Tibial artery (tissue), 4 donors: ENCODE measurements at places on chromosomes 12 and 14.

GRCh38 chr12:46453428-46453827 is 80.9 kb upstream of the SLC38A2 start:
- DNase-seq = no peak

DNA sequence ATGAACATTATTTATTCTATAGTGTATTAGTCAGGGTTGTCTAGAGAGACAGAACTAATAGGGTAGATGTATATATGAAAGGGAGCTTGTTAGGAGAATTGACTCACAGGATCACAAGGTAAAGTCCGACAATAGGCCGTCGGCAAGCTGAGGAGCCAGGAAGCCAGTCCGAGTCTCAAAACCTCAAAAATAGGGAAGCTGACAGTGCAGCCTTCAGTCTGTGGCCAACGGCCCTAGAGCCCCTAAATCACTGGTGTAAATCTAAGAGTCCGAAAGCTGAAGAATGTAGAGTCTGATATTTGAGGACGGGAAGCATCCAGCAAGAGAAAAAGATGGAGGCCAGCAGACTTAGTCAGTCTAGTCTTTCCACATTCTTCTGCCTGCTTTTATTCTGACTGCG is 912.2 kb downstream of the FLRT2 start:
- DNase-seq = no peak

- no peak for DNase-seq
These were observed 41.4 kb downstream of the TPCN1 start for GRCh38 chr12:113262710-113263109.

DNA sequence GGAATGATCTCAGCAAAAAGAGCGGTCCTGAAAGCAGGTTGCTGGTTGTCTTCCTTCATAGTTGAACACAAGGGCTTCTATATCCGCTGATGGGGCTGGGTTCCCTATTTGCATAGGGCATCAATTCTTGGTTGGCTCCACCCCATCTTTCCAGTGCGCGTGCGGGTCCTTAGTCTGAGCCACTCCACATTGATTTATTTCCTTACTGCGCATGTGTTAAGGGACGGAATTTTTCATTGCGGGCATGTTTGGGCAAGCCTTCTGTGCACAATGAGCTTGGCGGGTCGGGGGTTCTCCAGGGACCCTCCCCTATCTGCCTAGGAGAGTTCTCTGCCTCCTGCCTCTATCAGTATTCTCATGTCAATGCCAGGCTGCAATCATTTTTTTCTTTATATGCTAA is 21.2 kb upstream of the DLGAP5 start:
- no peak for DNase-seq

GRCh38 chr12:26120561-26121274 is 4.1 kb downstream of the BHLHE41 start:
- DNase-seq = no peak

DNA sequence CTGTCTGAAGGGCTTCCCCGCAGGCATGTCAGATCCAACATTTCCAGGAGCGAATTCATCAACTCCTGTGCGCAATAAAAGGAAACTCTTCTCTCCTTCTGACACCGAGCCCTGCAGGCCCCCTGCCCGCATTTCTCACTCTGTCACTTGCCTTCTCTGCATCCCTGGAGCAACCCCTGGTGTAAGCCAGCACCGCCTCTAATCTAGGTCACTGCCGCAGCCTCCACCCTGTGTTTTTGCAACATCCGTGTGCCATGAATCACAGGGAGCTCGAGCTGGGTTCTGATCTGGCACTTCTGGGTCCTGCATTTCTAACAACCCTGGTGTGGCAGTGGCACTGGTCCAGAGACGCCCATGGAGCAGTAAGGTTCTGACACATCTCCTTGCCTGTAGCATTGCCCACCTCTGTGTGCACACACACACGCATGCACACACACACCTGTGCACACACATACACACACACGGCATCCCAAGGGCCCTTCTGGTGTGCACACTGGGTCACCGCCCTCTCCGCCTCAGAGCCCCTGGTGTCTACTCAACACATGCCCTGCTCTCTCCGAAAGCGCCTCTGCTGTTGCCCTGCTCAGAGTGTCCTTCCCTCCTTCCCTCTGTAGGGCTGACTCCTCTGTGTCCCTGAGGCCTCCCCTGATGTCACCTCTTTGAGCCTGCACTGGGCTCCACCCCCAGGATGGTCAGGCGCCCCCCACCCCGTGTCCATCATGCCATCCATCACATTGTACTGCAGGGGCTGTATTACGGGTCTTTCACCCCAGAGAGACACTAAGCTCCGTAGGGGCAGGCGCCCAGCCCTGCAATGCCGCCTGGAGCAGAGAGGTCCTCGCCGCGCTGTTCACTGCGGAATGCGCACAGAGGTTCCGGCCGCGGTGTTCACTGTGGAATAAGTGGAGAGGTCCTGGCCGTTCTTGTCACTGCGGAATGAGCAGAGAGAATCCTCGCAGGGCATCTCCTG is 111.4 kb upstream of the SFSWAP start:
- no peak for DNase-seq

DNA sequence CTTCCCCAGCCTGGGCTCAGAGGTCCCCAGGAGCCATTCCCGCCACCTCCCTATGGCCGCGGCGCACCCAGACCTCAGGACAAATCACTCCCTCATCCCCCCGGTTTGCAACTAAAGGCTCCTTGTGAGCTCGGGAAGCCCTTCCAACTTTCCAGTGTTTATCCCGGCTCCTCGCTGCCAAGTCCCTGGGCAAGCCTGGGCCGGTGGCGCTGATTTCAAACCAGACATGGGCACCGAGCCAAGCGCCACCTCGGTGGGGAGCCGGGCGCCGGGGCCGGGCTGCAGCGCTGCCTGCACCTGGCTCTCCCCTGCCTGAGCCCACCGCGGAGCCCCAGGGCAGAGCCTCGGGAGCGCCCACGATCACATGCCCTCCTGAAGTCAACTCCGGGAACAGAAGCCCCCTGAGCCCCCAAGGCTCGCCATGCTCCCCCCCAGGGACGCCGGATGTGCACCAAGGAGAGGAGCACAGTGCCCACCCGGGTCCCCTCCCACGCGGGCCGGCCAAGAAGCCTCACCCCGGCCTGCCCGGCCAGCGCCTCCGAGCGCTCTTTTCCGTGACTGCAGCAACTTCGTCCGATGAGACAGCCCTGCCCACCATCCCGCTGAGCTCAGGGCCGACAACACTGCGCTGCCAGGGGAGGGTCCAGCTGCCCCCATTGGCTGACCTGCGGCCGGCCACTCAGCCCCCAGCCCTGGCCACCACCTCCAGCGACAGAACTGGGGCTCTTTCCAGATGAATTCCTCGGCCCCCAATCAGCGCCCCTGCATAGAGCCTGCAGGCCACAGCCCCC is 50.0 kb downstream of the NCOR2 start:
- DNase-seq = peak; percentile 95

DNA sequence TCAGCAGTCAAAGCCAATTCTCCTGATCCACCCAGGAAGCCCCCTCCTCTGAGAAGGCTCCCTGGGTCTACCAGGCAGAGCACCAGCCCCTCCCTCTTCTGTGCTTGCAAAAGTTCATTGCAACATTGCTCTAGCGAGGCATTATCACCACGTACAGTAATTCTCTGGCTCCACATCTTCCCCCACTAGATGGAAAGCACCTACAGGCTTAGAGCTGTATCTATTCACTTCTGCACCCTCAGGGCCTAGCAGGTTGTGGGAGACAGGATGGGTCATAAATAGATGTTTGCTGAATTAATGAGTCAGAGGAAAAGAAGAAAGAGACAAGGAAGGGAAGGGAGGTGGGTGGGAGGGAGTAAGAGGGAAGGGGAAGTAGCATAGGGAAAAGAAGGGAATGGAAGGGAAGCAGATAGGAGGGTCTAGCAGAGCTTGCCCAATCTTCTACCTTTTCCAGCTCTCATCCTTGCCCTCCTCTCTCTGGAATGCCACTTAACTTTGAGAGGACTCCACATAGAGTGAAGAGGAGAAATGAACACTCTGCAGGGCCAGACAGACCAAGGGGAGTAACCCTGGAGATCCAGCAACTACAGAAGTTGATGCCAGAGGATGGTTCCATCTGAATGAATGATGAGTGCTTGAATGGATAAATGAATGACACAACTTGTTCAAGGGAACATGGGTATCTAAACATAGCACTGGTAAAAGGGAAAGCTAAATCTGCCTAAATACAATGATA is 42.0 kb upstream of the NT5DC3 start:
- DNase-seq = no peak
